ENCODE measurements at places on chromosomes 6 and 20.

- ATAC-seq = no peak
Observed at GRCh38 chr20:30922129-30922528, 335.3 kb upstream of the DEFB115 start.

DNA sequence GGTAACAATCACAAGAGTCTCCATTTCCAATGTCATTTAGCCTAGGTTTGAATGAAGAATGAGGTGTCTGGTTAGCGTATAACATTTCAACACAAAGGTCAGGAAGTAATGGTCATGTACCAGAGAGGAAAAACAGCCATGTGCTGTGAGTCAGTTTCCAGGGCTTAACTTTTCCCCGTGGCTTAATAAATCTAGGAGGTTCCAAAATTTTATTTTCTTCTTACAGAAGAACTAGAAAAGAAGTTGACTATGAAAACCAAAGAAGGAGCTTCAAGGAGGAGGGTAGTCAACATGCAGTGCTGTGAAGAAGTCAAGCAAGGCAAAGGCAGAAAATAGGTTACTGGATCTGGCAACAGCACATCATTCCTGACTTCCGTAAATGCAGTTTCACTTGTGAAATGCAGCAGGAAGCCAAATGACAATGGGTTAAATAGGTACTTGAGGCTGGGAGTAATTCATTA lies 8.4 kb upstream of the GABRR2 start:
- ATAC-seq = no peak

GRCh38 chr20:20888266-20888656 lies 175.8 kb upstream of the RALGAPA2 start:
- ATAC-seq = no peak

DNA sequence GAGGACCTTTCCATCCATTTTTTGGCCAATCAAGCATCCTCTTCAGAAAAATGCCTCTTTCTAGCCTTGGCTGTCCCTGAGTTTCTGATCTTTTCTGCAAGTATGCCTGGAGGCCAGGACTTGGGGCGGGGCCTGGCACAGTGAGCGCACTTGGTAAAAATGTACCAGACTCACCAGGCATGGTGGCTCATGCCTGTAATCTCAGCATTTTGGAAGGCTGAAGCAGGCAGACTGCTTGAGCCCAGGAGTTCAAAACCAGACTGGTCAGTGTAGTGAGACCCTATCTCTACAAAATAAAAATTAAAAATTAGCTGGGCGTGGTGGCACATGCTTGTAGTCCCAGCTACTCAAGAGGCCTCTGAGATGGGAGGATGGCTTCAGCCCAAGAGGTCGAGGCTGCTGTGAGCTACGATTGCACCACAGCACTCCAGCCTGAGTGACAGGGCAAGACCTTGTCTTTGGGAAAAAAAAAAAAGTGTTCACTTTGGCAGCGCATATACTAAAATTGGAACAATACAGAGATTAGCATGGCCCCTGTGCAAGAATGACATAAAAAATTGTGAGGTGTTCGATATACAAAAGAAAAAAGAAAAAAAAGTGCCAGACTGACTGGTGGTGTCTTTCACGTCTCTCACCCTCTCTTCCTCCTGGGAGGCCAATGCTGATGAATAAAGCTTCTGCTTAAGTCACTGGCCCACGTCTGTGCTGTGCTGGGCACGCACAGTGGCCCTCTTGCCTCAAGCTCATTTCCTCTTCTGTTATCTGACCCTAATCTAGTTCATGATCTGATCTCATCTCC lies 18.1 kb upstream of the SLC9A8 start:
- peak; percentile 54 for ATAC-seq

GRCh38 chr20:63177785-63178445 lies 38.0 kb downstream of the YTHDF1 start:
- no peak for ATAC-seq

GRCh38 chr6:136158971-136159370 lies 91.1 kb downstream of the MTFR2 start:
- ATAC-seq = no peak

All from esophagus mucosa (tissue), 1 donor.